ENCODE measurements at places on chromosomes 3 and 15.

DNA sequence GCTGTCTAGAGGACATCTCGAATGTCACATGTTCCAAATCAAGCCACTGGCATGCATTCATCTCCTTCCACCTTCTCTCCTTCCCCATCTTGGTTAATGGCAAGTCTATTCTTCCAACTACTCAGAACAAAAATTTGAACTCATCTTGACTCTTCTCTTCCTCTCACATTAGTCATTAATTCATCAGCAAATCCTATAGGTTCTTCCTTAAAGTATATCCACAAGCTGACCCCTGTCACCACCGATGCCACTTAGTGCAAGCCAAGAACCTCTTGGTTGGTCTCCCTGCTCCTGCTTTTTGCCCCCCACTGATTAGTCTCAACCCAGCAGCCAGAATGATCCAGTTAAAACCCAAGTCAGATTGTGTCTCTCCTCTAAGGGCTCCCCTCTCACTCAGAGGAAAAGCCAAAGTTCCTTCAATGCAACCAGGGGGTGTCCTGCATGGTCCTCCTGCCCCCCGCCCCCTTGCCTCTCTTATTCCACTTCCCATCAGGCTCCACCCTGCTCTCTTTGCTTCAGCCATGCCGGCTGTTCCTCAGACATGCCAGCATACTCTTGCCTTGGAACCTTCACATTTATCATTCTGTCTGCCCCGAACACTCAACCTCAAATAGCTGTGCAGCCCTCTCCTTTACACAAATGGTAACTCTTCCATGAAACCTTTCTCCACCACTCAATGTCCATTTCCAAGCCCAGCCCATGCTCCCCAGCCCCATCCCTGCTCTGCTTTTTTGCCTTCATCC is 1.0 kb upstream of the GALNT15 start:
- DNase-seq, result no peak

DNA sequence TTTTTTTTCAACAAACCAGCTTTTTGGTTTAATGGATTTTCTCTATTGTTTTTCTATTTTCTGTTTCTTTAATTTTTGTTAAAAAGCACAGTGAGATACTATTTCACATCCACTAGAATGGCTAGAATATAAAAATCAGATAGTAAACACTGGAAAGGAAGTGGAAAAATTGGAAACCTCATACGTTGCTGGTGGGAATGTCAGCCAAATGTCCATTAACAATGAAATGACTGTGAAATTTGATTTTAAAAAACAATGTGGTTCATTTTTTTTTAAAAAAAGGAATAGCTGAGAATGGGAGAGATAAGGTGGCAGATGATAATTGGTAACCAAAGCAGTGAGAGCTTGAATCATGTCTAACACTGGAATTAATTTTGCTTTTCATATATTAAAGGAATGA is 19.9 kb downstream of the NR2C2 start:
- DNase-seq, result no peak

- DNase-seq, result no peak
These were observed 36.9 kb upstream of the LRIG1 start for GRCh38 chr3:66537735-66538134.

DNA sequence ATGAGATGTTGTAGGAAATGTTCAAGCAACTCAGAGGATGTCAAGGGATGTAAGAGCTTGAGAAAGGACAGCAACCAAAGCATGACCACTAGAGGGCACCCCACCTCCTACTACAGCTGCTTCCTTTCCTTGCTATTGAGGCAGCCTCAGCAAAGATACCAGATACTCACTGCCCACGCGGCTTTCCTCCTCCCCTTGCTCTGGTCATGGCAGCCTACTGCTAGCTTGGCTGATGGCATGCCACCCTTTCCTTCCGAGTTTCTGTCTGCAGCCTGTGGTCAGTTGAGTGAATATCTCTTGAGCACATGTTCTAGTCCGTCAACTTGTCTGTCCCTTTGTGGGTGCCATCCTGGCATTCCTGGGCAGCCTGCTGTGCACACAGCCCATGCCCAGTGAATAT is 4.4 kb upstream of the CXCR6 start:
- DNase-seq, result peak; percentile 86

DNA sequence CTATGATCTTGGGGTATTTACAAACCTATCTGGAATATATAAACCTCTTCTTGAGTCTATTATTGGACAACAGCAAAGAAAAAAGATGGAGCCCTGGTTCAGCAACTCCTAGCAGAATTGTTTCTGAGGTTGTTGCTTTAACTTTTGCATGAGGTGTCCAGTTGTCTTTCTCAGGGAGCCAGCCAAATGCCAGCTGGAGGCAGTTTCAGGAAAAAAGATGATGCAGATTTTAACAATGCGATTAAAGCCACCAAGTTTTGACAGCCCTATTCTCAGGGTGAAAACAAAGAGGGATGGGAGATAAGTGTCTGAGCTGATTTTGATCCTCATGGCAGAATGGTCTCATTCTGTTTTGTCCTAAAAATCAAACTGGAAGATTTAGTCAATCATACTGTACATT is 181.6 kb upstream of the RASGRP1 start:
- DNase-seq, result no peak

DNA sequence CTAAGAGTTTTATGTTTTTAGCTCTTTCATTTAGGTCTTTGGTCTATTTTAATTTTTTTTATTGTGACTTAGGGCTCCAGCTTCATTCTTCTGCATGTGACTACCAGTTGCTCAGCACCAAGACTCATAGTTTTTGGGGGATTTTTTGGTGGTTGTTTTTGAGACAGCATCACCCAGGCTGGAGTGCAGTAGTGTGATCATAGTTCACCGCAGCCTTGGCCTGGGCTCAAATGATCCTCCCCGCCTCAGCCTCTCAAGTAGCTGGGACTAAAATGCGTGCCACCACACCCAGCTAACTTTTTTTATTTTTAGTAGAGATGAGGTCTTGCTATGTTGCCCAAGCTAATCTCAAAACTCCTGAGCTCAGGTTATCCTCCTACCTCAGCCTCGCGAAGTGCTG is 19.4 kb downstream of the CDV3 start:
- no peak for DNase-seq

DNA sequence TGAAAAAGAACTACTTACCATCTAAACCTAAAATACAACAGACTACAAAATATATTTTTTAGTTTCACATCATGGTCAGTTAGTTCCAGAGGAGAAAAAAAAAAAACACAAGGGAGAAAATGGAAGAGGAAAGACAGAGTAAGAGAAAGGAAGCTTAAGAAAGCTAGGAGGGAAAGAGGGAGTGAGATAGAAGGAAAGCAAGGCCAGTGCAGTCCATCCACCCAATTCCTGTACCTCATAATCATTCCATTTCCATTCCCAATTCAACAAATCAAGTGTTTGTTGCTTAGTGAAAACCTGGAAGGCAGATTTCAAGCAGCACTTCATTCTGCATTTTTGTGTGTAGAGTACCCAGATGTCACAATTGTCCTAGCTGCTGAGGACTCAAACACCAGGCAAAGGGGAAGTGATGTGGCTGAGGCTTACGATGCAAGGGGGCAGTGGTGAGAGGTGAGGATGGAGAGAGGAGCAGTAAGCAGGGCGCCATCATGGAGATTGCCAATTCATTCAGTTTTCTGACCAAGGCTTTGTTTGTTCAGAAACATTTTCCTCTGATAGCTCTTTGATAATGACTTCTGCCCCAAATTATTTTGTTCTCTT is 83.6 kb upstream of the GSK3B start:
- no peak for DNase-seq

GRCh38 chr3:134381831-134382442 is 7.7 kb upstream of the AMOTL2 start:
- no peak for DNase-seq

DNA sequence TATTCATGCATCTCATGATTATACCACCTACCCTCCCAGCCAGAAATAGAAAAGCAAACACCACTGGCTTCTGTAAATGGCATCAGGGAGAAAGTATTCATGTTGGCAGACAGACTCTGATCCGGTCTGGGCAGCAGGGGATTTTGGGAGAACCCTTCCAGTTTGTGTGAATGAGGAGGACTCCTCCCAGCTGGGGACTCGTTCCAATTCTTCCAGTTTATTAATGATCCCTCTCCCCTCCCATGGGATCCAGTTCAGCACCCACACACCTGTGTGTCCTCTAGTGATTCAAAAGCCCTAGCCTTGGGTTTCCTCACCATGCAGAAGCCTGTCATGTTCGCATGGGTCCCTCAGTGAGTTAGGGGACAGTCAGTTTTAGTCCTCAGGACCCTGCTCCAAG is 110.9 kb downstream of the IQSEC1 start:
- DNase-seq, result no peak

GRCh38 chr15:48710952-48711495 is 65.5 kb upstream of the FBN1 start:
- no peak for DNase-seq

GRCh38 chr3:195900436-195901355 is 7.7 kb downstream of the TNK2 start:
- peak; percentile 61 for DNase-seq

DNA sequence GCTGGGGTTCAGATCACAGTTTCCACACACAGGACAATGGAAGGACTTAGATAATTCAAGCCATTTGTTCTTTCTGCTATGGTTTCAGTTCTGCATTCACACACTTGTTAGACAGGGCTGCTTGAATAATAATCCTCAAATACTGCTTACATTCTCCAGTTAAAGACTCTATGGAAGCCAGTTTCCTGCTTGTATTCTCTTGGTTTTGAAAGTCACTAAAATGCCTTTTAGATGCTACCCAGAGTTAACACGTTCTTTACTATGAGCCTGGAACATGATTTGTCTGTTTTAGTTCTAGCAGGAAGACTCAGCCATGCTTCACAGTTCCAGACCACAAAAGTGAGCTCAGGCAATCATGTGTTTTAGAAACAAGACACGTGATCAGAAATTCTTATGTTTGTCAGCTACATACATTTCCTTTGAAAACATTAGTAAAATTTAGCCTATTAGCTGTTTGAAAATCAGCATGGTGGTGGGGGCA is 152.4 kb downstream of the LEKR1 start:
- DNase-seq, result peak; percentile 87

DNA sequence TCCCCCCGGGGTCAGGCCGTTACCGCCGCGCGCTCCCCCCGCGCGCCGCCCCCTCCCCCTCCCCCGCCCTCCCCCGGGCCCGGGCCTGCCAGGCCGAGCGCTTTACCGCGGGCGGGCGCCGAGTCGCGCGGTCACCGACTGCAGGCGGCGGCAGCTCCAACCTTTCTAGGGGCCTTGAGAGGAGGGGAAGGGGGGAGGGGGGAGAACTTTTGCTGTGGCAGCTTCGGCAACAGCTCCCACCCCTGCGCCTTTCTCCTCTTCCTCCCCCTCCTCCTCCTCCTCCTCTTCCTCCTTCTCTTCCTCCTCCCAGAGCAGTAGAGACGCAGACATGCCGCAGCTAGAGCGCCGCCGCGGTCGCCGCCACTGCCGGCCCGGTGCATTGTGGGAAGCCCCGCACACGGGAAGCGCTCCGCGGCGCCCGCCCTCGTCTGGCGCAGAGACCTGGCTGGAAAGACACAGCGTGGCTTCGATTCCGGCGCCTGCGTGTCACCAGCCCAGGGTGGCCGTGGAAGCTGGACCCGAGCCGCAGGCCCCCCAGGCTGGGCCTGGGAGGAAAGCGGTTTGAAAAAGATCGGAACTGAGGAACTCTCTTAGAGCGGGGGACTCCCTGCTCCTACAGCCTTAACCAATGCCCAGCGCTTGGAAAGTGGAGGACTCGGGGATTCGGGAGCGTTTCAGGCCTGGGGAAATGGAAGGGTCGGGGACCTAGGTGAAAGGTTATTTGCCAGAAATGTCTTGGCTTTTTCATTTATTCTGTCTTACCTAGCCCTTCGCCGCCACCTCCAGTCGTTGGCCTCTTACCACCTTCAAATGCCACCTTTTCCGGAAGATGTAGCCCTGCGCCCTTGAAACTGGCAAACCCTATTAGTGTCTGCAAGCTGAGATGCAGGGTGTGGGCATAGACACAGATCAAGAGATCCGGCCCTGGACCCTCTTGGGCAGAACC is at the start of gene ZNF148:
Gene ZNF148, minus strand, starts transcription at position 330 of the 946 bp plus-strand sequence. CDS start 61,685 bp downstream, outside the sequence.
- peak; percentile 94 for DNase-seq

DNA sequence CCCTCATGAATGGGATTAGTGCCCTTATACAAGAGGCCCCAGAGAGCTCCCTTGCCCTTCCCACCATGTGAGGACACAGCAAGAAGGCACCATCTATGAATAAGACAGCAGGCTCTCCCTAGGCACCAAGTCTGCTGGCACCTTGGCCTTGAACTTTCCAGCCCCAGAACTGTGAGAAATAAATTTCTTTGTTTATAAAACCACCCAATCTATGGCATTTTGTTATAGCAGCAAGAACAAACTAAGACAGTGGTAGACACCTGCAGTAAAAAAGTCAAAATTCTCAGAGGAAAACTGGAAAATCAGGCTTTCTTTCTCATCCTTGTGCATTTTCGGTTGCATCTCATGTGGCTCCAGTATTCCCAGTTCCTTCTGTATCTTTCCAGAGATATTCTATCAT is 90.3 kb downstream of the LSM3 start:
- DNase-seq, result no peak

- DNase-seq, result no peak
These were observed 92.7 kb downstream of the MYLK start for GRCh38 chr3:123791417-123791816.

GRCh38 chr3:7305561-7305960 is 444.6 kb downstream of the GRM7 start:
- no peak for DNase-seq

All from B cell (primary cell).